Inflammatory macrophage treated with lipopolysaccharide for 4 hours (primary cell): ENCODE measurements at places on chromosomes 13 and 19.
A peak's percentile ranks its signal among the peaks of the same experiment; 100 is the strongest.

GRCh38 chr13:22967669-22968068 is 213.1 kb upstream of the SGCG start:
- no peak for DNase-seq

GRCh38 chr13:38641164-38641948 is 45.5 kb upstream of the FREM2 start:
- no peak for DNase-seq

DNA sequence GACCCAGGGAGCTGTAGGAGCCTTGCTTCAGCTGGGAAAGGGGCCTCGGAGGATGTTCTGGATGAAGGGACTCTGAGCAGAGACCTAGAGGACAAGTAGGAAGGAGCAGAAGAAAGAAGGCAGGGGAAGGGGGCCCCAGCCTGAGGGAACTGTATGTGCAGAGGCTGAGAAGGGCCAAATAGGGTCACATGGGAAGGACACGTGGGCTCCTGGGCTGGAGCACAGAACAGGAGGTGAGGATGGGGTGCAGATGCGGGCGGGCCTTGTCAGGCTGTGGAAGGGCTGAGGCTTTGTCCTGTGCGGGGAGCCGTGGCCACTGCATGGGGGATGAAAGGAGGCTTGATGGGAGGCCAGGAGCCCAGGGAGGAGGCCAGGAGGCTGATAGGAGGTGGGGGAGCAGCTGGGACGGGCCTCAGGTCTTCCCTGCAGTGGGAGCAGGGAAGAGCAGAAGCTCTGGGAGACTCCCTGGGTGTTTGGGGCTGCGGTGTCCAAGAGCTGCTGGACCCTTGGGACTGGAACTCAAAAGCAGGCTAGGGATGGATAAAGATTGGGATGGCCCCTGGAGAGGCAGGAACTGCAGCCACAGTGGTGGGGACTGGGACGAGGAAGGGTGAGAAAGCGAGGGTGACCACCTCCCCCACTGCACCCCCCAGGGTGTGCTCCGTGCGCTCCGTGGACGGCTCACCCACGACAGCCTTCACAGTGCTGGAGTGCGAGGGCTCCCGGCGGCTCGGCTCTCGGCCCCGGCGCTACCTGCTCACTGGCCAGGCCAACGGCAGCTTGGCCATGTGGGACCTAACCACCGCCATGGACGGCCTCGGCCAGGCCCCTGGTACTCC is 11.4 kb upstream of the LTBP4 start:
- DNase-seq = no peak

DNA sequence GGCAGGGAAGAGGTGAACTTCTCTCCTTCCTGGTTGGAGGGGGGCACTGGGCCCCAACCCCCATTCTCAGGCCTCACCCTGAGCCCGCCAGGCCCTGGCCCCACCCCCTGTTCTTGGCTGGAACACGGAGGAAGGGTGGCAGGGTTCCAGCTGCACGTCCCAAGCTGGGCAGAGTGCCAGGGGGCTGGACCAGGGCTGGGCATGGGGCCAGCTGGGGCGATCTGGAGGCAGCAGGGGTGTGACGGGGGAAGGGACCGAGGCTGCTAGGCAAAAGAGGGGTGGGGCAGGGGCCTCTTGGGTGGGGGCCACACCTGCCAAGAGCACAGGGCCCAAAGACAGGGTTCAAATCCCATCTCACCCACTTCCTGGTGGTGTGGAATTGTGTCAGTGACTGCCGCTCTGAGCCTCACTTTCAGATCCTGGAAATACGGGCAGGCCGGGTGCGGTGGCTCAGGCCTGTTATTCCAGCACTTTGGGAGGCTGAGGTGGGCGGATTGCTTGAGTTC is 2.2 kb downstream of the HIF3A start:
- DNase-seq = no peak

GRCh38 chr13:102763741-102764140 is 9.8 kb downstream of the TEX30 start:
- DNase-seq = no peak

GRCh38 chr19:41076286-41076685 is 12.0 kb upstream of the CYP2A13 start:
- no peak for DNase-seq

- DNase-seq = no peak
Observed at GRCh38 chr19:305240-306150, 14.3 kb upstream of the PLPP2 start.

GRCh38 chr13:69199664-69200063 is 908.0 kb upstream of the ATXN8OS start:
- DNase-seq = no peak

GRCh38 chr13:99357131-99357596 is 50.0 kb upstream of the GPR183 start:
- DNase-seq = no peak

DNA sequence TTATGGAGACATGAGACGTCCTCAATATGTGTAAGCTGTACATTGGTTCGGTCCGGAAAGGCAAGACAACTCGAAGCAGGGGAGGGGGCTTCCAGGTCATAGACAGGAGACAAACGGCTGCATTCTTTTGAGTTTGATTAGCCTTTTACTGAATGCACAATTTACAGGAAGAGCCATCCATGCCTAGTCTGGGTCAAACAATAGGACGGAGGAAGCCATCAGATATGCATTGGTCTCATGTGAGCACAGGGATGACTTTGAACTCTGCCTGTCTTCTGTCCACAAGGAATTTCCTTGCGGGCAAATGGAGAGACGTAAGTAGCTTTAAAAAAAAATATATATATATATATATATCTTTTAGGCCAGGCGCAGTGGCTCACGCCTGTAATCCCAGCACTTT is 1.9 kb upstream of the CCNP start:
- DNase-seq = no peak

- no peak for DNase-seq
Observed at GRCh38 chr13:62309904-62310303, 894.3 kb upstream of the PCDH20 start.

GRCh38 chr13:99275093-99275469 is 16.9 kb upstream of the GPR18 start:
- DNase-seq = no peak

DNA sequence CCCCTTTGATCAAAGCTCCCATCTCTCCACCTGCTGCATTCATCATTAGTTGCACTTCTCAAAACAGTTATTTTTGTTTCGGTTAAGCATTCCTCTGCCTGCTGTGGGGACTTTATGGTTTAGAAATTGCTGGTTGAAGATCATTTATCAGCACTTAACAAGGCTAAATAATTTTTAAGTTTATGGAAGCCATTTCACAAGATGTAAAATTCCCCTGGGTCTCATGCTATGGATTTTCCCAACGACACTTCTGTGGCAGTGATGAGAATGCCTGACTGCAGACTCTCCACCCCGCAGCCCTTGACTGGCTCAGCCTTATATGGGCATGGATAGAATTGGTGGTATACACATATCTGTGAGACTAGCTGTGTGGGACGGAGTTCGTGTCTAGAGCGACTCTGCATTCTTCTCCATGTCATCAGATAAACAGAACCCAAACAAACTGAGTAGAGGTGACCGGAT is 52.8 kb downstream of the COL4A2 start:
- peak; percentile 3 for DNase-seq

GRCh38 chr19:44280916-44281315 is 21.2 kb downstream of the ZNF233 start:
- DNase-seq = no peak

GRCh38 chr19:16887353-16888265 is 1.2 kb upstream of the F2RL3 start:
- DNase-seq = no peak

GRCh38 chr19:16801600-16802013 is 27.6 kb upstream of the SIN3B start:
- peak; percentile 43 for DNase-seq

DNA sequence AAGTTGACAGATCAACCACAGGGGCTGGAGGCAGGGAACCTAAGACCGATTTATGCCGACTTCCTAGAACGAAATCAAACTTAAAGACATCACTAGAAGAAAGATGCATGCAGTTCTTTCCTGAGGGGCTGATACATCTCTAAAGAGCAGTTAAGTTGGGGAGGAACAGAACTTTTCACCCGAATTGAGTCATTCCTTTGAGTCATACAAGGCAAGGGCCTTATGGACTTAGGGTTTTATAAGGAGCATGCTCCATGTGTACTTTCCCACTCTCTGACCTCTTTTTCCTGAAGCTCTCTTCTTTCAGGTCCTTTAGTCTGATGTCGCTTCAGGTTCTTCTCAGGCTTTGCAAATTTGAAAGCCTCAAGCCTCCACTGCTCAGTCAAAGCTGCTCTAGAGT is 7.9 kb upstream of the FBXL3 start:
- peak; percentile 52 for DNase-seq

- DNase-seq = peak; percentile 92
Observed at GRCh38 chr13:97221989-97222700, at the start of gene MBNL2. TSS of gene MBNL2 (plus strand) at chr13:97222333. CDS start at chr13:97276236, 53,903 bp downstream.

- peak; percentile 56 for DNase-seq
Observed at GRCh38 chr19:48635263-48635965, 1.8 kb downstream of the DBP start.

GRCh38 chr13:112113851-112114250 is 46.9 kb downstream of the SOX1 start:
- no peak for DNase-seq

DNA sequence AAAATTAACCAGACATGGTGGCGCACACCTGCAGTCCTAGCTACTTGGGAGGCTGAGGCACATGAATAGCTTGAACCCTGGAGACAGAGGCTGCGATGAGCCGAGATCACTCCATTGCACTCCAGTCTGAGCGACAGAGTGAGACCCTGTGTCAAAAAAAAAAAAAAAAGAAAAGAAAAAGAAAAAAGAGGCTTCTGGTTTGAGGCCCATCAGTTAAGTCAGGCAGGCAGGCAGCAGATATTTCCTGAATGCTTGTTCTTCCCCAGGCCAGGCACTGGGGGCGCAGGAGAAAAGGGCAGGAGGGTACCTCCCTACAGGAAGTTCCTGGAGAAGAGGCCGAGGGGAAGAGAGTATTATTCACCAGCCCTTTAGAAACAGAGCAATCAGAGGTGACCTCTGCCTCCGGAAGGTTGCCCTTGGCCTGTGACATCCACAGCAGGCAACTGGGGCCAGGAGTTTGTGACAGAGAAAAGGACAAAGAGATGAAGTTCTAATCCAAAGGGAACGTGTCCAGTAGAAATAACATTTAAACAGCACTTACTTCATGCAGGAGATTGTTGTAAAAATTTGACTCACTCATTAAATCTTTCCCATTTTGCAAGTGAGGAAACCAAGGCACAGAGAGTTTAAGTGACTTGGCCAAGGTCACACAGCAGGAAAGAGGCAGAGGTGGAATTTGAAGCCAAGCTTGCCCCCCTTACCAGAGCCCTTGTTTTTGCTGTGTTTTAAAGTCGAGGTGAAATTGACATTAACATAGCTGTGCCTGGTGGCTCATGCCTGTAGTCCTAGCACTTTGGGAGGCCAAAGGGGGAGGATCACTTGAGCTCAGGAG is 4.3 kb upstream of the RLN3 start:
- DNase-seq = peak; percentile 87

GRCh38 chr19:55247621-55248099 is 11.2 kb downstream of the PPP6R1 start:
- DNase-seq = peak; percentile 49

- DNase-seq = no peak
Observed at GRCh38 chr13:42119875-42120274, 71.4 kb downstream of the DGKH start.

GRCh38 chr13:80047406-80047805 is 293.5 kb downstream of the SPRY2 start:
- DNase-seq = no peak

DNA sequence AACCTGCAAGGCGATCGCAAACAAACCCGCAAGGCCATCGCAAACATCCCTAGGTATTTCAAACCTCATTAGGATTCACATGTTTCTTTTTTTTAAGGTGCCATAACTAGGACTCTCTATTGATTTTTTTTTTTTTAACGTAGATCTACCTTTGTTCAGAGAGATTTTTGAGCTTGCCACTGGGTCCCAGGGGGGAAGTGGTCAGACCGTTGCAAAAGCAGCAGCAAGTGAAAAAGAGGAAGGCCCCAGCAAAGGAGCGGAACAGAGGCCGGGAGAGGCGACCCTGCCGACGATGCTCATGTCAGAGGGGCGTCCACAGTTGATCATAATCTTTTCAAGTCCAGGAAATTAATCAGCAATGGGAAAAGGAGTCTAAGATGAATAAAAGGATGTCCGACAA is 32.7 kb upstream of the FLT1 start:
- peak; percentile 76 for DNase-seq

- DNase-seq = no peak
Observed at GRCh38 chr13:106173346-106173745, 362.1 kb downstream of the EFNB2 start.

DNA sequence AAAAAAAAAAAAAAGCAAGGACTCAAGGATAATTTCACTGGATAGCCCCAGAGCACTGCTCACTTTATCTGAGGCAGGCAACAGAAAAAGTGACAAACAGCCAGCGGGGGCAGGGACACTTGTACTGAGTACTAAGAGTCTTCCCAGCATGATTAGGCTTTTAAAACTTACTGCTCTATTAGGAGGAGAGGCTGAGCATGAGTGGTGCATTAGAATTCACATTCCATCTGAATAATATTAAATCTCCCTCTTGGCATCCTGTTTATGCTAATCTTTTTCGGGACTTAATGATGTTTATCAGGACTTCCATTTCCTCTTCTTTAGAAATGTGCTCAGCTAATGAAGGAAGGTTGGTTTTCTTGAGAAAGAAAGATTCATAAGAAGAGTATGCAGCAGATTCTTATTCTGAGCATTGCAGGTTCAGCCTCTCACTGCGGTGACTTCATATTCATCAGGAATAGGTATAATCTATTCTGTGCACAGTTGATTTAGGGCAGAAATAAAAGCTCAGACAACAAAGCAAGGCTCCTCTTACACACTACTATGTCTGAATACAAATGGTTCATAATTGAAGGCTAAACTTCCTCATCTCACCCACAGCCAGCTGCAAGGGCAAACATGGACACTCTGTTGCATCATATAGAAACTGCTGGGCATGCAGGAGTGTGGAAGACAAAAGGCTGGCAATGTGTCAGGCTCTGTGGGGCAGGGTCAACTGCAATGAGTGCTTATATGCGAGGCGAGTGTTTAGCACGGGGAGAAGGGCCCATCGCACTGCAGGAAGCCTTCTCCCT is 107.0 kb downstream of the KL start:
- DNase-seq = peak; percentile 85

DNA sequence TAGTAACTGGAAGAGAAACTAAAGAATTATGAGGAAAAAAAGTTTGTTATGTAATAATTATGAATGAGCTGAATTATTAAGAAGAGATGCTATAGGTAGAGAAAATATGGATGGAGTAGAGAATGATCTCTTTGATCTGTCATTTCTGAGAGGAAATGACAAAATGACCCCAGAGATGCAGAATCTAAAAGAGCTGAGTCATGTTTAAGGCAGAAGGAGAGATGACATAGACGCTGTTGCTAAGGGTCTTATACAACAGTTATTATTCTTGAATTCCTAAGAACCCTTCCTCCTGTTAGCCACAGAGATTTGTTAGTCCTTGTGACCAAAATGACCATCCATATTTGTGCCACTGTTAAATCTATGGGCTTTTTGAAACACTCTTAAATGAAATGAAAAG is 58.3 kb upstream of the FREM2 start:
- DNase-seq = no peak

- peak; percentile 18 for DNase-seq
Observed at GRCh38 chr13:40429706-40430545, 236.5 kb downstream of the FOXO1 start.

DNA sequence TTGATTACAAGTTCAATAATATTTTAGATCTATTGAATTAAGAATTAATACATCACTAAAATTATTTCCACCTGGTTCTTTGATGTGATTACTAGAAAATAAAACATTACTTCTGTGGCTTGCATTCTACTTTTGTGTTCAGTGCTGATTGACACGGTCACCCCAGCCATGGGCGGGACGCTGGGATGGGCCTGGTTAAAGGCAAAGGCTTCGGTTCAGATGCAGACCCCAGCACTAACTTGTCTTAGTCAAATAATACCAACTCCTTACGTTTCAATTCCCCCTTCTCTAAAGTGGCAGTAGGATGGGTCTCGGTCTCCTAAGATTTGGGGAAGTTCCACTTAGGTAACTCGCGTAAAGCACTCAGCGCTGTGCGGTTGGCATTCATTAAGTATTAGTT is 144.9 kb downstream of the URI1 start:
- DNase-seq = no peak
